RWPE2 (cell line): ENCODE measurements at places on chromosomes 1 and 21.
A peak's percentile ranks its signal among the peaks of the same experiment; 100 is the strongest.

GRCh38 chr1:236204656-236205055 lies 62.3 kb downstream of the GPR137B start:
- no peak for DNase-seq

GRCh38 chr1:80841261-80841660 lies 959.5 kb upstream of the ADGRL2 start:
- DNase-seq, result no peak

DNA sequence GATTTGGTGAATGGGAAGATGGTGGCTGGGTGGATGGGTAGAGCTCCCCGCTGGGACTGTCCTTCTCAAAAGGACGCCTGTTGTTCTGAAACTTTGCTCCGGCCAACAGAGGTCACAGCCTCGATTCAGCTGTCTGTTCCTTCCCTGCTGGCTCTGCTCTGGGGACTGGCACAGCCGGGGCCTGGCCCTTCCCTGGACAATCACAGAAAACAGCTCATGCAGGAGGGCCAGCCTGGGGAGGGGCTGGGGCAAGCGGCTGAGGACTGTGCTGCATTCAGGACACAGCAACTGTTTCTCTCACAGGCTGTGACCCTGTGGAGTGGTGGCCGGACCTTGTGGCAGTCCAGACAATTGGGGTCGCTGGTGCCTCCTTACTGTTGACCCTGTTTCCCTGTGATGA lies 110.7 kb upstream of the TMEM51 start:
- no peak for DNase-seq

DNA sequence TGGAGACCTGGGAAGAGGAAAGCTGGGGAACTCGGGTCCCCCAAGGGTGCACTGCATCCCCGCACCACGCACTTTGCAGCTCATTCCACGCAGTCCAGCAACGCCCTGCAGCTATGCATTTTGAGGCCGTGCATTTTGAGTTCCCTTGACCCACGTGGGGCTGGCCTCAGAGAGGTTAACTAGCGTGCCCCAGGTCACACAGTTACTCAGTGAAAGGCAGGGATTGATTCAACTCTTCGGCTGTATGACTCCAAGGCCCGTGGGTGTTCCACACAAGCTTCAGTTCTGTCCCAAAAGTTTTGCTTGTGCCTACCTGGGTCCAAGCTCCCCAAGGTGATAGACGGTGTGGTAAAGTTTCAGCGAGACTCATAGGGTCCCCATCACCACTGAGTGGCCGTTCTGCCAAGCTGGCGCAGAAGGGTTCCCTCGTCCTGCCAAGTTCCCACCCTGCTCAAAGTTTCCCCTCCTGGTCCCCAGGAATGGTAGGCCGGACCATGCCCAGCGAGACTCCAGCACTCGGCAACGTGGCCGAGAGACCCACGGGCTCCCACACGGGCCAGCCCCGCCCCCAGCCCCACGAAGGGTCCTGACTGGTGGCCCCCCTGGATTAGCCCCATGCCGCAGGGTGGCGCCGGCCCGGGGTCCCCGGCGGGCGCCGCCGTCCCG lies 611 bp downstream of the HSPG2 start:
- no peak for DNase-seq

GRCh38 chr1:211831558-211832323 lies 1.2 kb upstream of the LPGAT1 start:
- DNase-seq, result no peak

GRCh38 chr1:93938461-93939145 lies 29.4 kb upstream of the GCLM start:
- no peak for DNase-seq

DNA sequence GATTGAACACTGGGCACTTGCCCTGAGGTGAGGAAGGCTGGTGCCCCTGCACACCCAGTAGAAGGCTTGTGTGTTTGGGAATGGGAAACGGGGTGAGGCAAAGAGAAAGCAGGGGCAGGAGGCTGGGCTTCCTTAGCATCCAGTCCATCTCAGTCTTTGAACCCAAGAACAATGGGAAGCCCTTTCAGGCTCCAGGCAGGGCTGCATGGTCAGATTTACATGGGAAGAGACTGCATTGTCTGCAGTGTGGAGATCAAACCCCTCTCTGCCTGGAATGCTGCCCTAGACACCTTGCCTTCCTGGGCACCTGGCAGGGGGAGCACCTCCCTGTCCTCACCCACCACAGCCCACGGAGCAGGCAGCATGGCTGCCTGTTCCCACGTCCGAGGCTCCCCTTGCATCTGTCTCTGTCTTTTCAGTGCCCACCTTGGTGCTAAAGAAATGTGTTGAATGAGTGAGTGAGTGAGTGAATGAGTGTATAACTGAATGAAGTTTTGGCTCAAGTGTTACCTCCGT lies 268.5 kb downstream of the GRIK3 start:
- peak; percentile 19 for DNase-seq

DNA sequence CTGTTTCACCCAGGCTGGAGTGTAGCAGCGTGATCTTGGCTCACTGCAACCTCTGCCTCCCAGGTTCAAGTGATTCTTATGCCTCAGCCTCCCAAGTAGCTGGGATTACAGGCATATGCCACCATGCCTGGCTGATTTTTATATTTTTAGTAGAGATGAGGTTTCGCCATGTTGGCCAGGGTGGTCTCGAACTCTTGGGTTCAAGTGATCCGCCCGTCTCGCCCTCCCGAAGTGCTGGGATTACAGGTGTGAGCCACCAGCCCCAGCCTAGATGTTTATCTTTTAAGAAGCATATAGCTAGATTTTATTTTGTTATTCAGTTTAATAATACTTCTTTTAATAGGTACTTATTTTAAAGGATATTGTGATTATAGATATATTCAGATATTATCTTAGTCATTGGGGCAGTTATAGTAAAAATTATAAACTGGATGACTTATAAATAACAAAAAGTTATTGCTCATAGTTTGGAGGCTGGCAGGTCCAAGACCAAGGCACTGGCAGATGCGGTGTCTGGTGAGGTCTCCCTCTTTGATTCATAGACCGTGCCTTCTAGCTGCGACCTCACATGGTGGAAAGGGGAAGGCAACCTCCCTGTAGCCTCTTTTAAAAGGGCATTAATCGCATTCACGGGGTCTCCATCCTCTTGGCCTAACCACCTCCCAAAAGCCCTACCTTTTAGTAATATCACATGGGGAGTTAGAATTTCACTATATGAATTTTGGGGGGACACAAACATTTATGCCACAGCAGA lies 3.1 kb upstream of the KCNE2 start:
- no peak for DNase-seq

- no peak for DNase-seq
Measured at GRCh38 chr1:199859491-199859933, 168.0 kb upstream of the NR5A2 start.

GRCh38 chr21:43717166-43717853 lies 1.6 kb upstream of the PDXK start:
- no peak for DNase-seq

DNA sequence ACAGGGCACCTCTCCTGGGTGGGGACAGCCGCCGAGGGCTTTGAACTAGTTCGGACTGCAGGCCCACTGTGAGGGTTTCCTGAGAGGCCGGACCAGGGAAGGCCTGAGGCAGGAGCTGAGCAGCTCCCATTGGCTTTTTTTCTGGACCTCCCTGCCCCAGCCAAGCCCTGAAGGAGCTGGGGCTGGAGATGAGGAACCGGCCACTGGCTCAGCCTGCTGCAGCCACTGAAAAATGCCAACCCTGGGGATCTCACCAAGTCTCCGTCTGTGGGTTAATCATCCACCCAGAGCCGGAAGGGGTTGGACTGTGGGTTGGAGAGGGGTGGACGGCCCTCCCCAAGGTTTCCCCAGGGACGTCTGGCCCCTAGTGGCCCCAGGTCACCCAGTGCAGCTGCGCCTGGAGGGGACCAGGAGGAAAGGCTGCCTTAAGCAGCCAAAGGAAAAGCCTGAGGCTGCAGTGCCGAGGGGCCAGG lies 2.5 kb downstream of the VWA1 start:
- DNase-seq, result peak; percentile 65

- no peak for DNase-seq
Measured at GRCh38 chr1:210499956-210500355, 171.3 kb downstream of the HHAT start.

- no peak for DNase-seq
Measured at GRCh38 chr1:62841587-62842169, 57.7 kb downstream of the ATG4C start.

DNA sequence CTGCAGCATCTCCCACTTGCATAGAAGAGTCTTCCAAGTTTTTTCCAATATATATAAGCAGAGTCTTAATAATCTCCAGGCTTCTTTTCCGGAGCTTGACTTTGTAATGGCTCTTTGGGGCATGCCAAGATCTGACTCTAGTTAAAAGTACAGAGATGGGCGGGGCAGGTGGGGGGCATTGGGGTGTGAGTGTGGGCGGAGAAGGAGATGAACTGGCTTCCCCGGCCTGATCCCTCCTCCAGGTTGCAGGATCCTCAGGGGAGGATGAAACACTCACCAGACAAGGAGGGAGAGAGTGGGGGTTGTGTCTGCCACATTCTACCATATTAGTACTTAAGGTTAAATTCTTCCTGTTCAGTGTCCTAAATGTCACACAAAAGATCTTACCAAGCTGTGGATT lies 23.0 kb downstream of the S100A10 start:
- peak; percentile 87 for DNase-seq

DNA sequence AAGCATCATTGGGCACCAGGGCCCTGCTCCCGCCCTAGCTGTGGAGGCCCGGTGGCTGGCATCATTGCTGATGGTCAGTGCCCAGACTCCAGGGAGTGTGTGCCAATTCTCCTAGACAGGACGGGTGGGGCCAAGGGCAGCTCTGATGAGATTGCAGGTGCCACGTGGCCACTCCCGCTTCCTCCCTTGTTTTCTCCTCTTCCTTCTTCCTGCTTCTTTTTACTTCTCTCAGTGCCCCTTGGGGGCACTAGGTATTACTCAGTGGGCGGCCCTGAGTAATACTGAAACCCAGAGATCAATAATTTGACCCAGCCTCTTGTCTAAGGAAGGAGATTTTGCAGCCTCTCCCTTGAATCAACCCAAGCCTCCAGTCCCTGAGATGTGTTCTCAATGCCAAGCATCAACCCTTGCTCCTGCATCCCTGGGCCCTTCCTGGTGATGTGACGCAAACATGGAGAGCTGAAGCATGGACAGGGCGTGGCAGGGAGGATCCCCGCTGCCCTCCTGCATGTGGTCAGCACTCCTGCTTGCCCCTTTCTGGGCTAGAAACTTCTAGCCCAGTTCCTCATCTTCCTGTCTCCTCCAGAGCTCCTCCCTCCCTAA lies 32.4 kb downstream of the CDK18 start:
- no peak for DNase-seq

DNA sequence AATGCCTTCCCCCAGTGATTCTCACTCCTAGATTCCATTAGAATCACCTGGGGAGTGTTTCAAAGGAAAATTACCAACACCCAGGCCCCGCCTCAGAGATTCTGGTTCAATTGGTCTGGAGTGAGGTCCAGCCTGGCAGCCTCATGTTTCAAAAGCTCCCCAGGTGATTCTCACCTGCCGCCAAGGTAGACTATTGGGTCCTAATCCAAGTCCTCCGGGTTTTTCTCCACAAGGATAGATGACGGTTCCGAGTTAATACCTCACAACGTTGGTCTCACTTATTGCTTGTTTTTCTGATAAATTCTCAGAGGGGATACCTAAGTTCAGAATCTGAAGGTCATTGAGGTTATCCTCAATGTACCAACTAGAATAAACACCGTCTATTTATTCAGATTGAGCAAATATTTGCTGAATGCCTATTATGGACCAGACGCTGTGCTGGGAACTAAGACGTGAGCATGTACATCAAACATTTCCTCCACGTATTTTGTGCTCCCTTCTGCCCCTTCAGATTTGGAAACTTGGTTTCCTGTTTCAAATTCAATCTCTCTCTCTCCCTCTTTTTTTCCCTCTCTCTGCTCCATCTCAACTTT lies 97.5 kb downstream of the SEC16B start:
- no peak for DNase-seq

DNA sequence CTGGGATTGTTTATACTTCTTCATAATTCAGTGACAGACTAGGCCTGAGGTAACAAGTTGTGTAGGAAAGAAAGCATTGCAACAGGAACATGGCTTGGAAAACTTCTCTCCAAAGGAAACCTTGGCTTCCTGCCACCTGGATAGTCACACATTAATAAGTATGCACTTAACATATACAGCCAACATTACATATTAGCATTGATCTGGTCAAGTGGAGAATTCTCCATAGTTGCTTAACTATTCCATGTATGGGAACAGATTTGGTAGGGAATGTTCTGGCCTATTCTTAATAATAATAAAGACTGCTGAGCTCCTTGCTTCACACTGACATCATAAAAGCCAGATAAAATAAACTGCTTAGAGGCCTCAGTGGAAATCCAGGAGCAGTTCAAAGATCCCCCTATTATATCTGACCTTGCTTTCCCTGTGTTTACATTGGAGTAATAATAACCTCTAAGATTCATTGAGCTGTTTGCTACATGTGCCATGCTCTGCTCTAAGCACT lies 27.2 kb upstream of the NFIA start:
- no peak for DNase-seq

GRCh38 chr1:232040260-232040659 lies 413.7 kb downstream of the DISC1 start:
- DNase-seq, result no peak

DNA sequence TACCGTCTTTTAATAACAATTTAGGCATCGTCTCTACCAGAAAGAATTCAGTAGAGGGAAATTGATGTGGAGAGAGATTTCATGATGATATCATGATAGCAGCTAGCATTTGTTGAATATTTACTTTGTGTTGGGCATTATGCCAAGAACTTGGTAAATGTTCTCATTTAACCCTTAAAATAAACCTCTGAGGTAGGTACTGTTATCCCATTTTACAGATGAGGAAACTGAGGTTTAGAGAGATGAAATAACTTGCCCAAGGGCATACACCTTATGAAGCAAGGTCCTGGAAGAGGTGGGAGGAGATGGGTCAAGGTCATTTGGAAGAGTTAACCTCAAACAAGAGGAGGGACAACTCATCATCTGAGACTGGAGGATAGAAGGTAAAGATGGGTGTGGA lies 34.8 kb downstream of the TSNAX start:
- no peak for DNase-seq

DNA sequence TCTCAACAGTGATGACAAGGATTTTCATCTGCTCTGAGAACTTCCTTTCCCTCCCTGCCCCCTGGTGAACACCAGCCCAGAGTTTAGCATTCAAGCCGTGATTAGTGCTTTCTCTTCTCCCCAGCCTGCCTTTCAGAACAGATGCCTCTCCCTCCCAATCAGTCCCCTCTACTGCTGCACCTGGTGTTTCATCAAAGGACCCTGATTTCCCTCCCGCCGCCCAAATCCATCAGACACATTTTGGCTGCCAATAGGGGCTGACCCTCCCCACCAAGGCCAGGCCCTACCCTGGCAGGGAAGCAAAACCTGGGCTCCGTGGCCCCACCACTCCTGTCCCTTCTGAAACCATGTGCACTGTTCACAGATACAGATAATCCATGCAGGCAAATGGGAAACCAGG lies 34.0 kb upstream of the KLHDC7A start:
- no peak for DNase-seq

DNA sequence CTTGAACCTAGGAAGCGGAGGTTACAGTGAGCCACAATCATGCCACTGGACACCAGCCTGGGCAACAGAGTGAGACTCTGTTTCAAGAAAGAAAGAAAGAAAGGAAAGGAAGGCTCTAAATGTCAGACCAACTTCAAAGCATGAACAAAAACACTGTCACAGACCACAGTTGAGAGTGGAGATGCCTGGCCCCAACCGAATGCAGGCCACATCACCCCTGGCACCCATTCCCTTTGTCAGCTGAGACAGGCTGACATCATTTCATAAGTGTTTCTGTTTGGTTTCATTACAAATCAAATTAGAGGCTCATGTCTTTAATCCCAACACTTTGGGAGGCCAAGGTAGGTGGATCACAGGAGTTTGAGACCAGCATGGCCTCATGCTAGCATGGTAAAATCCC lies 28.6 kb upstream of the NADK start:
- no peak for DNase-seq
